Right ventricle myocardium inferior (tissue), 1 donor: ENCODE measurements at places on chromosomes 2 and 18. TPM values are rescaled to one million over a fixed set of nuclear protein-coding genes. Genes with fewer than 3 reads are reported as not detected.

The DOCK10 gene
- 2.3 TPM for total RNA-seq

DNA sequence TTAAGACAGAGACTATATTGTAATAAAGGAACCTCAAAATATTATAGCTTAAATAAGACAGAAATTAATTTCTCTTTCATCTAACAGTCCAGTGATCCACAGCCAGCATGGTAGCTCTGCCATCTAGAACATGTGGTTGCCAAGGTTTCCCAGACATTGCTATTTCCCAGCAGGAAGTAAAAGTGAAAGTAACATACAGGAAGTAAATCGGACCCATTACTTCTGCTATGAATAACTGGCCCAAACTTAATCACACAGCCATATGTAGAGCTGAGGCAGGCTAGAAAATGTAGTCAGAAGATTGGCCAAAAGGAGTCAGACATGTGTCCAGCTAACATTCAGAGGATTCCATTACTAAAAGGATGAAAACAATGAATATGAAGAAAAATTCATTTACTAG lies 71.0 kb downstream of the NOL4 start:
- no peak for DNase-seq

GRCh38 chr2:117308861-117309770 lies 505.4 kb upstream of the DDX18 start:
- no peak for DNase-seq

DNA sequence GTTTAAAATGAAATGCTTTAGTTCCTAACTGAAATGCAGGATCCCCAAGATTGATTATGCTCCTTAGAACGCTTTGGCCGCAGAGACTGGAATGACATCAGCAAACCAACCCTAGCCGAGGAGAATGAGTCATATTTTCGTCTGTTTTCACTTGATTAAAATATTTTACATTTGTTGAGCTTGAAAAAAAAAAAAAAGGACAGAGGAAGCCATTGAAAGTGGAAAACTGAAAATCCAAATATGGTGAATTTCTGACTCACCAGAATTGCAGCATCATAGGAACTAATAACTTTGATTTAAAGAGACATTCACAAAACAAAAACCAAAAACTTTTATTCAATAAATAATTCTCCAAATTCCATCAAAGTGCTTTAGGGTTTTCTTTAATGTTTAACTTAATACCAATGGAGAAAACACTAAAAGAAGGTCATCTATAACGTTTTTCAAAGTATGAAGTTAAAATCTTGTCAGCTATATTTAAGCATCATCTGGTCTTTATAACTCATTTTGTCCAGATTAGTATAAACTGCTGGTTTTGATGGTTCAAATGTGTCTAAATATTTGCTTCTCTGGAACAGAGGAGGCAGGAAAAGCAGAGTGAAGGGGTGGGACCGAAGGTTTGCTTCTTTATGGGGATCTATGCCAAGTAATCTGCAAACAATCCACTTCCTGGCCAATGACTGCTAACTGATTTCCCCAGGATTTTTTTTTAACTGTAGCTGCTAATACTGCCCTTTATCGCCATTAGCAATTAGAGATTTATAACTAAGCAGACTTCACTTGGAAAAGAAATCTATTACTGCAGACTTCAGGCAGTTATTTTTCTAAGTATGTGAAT lies 30.9 kb upstream of the COL5A2 start:
- peak; percentile 41 for DNase-seq

DNA sequence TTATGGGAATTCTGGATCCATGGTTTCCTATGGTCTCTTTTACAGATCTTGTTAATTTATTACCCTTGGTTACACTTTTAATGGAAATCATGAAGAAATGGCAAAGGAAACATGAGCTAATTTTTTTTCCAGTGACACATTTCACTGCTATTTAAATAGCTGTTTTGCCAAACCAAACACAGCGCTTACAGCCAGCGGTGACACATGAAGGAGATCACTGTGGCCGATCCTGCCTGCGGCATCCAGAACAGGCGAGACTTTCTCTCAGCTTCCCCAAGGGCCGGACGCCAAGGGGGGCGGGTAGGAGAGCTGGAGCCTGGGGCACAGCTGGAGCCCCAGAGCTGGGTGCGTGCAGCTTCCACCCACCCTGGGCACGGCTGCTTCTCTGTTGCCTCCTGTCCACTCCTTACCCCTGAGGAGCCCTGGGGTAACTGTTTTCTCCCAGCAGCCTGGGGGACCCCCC lies 81.4 kb upstream of the PKDCC start:
- DNase-seq, result peak; percentile 92
